ENCODE measurements at places on chromosomes 13 and 19.

DNA sequence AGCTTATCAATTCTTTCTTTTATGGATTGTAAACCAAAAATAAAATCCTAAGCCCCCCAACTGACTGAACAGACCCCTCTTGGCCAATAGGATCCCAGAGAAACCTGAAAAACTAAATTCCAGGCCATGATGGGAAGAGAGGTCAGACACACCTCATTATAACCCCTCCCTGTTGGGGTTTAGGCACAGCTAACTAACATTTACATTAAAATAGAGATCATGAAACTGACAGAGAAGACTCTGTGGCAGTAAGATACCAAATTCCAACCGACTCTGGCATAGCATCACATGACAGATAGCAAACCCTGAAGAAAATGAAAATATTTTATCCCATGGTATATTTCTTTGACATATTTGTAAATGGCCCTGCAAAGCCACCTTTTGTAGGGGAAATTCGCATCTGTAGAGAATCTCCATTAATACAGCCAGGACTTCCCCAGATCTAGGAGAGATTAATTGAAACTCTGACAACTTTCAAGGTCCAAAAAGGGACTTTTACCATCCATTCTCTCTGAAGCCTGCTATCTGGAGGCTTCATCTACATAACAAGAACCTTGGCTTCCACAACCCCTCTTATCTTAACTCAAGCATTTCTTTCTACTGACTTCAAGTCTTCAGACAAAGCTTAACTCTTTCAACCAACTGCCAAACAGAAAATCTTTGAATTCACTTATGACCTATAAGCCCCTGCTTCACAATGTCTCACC is 27.1 kb upstream of the GAS6 start:
- no peak for DNase-seq

DNA sequence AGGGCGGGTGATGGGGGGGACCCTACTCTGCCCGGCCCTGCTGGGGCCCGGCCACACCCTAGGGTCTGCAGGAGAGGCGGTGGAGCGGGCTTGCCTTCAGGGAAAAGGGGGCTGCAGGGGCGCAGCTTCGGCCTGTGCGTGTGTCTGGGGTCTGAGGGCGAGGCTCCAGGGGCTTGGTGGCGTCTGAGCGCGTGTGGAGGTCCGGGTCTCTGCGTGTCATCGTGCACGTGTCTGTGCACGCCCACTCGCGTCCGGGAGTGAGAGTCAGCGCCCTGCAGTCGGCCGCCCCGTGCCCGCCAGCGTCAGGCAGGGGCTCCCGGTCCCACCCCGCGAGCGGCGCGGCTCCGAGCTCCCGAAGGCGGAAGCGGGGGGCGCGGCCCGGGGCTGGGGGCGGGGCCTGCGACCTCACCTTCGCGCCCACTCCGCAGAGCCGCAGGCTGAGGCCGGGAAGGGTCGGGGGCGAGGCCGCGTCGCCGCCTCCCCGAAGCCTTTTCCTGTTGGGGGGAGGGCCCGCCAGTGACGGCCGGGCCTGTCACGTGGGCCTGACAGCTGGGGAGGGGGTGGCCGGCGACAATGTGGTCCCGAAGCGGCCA is at the start of gene ARHGAP45:
TSS of gene ARHGAP45 (plus strand) at position 420 of the 593 bp plus-strand sequence. CDS start 239 bp downstream, outside the sequence.
- DNase-seq: peak; percentile 63

DNA sequence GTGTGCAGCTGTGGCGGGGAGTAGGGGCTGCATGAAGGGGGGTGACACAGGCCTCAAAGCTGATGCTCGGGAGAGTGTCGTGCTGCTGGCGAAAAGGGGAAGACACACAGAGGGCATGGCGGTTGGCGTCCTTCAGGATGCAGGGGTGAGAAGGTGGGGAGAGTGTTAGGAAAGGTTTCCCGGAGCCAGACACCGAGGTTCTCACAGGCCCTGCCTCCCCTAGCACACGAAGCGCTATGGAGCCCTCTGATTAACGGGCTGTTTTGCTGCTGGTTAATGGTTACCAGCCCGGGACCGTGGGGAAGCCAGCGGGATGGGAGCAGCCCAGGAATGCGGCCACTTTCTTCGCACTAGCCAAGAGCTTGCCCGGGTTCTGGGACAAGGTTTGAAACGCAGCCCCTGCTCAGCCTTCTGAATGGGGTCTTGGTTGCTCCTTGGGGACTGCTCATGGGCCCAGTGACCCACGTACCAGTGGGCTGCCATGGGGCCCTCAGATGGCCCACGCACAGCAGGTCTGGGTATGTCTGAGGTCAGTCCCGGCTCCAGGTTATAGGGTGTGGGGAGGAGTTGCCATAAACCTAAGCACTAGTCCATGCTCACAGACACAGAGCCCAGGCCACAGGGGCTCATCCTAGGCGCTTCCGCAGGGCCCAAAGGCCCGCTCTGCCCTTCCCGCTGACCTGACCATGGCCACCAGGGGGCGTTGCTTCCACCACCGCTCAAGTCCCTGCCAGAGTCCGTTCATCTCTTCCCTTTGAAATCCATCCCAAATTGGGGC is 31.3 kb upstream of the ISYNA1 start:
- DNase-seq: peak; percentile 41

DNA sequence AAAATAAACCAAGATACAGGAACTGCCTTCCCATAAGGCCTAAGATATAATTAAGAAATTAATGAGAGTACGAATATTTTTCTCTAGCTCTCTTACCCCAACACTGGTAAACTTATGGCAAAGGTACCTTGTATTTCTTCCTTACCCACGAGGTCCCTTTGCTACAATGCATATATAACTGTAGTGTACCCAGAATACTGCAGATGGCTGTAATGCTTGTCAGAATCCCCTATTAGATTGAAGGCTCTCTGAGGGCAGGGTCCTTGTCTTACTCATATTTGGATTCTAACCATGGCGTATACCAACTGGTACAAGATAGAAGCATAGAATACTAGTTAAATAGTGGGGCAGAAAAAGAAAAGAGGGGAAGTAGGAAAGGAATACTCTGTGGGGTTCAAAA is 15.1 kb downstream of the SLC25A30 start:
- no peak for DNase-seq

GRCh38 chr19:56960959-56961543 is 120.5 kb upstream of the PEG3 start:
- no peak for DNase-seq

DNA sequence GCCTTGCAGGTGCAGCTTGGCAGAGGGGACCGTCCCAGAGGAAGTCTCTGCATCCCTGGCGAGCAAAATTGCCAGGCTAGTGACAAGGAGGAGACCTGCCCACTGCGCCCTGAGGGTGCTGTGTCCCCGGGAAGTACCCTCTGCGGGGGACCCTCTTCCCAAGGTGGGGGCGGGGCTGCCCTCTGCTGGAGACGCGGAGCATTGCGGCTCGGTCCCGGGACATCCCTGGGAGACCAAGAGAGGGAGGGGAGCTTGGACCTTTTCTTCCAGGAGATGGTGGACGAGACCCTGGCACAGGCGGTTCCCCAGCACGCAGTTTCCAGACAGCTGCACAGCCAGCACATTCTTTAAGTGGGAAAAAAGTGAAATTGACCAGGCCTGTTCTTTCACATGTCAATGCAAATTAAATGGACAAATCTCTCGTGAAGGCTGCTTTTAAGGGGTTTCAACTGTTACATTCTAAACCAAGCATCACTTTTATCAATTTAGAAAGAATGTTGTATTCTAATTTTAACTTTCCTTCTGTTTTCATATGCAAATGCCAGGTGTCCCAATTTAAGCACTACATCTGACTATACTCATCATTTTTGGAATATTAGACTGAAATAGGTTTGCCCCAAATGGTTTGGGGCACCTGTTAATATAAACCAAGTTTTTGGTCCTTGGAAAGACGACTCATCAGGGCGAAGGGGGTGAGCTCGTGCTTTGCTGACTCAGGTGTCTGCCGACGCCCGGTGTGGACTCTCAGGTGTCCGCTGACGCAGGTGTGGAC is 60.7 kb downstream of the MCF2L start:
- DNase-seq: peak; percentile 26
